ENCODE measurements at places on chromosomes 6 and 20.
A peak's percentile ranks its signal among the peaks of the same experiment; 100 is the strongest.

DNA sequence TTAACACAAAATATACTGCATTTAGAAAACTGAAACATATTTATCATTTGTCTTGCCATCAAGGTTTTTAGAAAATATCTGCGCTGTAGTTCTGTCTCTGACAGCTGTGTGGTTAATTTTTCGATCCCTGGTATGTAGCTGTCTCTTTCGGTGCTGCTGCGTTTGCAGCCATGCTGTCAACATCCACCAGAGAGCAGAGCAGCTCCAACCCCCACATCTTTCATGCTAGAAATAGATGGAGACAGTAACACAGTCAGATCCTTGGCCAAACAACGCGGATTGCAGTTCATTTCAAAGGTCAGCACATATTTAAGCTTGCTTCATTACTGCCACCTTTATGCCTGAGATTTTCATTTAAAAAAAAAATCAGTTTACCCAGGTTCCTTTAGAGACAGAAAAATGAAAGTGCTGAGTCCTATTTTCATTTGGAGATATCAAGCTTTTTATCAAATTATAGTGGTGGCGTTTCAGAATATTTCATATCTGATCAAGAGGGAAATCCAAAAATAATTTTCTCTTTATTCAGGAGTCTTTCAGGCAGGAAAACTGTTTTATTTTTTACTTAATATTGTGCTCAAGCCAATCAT, 157.7 kb upstream of the MMS22L start:
- no peak for DNase-seq

- no peak for DNase-seq
Measured at GRCh38 chr6:47413752-47414422, 63.7 kb upstream of the CD2AP start.

- DNase-seq, result no peak
Measured at GRCh38 chr6:106448000-106448426, 87.5 kb downstream of the CRYBG1 start.

DNA sequence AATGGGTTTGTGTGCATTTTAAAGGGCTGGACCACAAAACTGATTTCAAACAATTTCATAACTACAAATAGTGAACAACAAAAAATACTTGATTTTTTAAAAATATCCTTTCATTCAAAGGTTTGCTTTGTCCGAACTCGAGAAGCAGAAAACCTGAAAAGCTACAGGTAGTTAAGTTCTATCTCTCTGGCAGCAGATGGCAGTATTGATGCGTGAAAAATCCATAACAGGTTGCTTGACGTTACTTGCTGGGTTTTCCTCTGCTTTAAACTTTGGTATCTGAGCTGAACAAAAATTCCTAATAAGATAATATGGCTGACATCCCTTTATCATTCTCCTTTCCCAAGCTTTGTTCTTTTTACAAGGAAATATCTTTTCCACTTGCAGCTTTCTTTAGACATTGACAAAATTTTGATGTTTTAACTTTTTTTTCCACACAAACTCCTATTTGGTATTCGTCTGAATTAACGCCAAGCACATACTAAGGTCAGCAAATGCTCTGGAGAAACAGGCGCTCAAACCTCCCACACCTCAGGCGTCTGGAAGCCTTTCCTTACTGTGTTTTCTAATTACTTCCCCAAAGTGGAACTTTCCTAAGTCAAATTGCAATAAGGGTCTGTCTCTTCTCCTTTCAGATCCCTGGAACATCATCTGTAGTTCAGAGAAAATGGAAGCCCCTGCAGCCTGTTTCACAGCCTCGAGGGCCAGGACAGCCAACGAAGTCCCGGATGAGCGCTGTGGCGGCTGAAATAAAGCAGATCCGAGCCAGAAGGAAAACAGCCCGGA, 50.3 kb upstream of the GFRAL start:
- no peak for DNase-seq

DNA sequence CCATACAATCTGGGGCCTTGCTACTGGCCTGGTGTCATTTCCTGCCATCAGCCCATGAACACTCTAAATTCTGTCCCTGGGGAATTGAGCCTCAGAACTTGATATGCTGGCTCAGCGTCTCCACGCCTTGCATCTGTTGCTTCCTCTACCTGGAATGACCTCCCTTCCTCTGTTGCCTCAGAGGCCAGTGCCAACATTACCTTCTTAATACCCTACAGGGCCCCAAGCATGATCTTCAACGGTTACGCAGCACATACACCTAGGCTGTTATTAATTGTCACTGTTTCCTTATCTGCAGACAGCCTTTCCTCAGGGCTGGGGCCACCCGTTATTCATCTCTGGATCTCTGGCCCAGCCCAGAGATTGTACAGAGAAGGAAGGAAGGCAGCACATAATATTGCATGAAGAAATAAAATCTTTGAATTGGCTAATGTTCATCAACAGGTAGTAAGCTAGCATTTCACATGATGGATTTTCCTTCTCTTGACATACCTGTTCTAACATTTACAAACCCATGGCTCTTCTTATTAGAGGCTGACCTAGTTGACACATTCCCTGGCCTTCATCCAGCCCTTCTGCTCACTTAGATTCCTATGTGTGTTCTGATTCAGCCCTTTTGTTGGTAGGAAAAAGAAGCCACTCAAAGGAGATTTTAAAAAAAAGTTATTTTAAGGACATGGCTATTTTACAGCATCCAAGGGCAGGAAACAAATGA, 8.4 kb upstream of the RNF182 start:
- no peak for DNase-seq

DNA sequence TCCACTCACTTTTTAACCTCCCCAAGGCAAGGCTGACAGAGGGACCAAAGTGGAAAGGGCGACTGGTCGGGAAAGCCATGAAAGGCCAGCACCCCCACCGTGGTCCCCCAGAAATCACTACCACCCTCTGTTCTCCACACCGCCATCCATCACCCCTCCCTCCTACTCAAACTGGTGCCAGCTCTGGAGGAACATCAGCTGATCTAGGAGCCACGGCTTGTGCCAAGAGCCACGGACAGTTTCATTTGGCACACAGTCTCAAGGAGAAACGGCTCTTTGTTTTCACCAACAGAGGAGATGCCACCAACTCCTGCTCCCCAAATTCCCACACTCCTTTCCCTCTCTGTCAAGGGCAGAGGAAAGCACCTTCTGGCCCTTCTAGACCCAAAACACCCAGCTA, 26.0 kb downstream of the TBC1D7 start:
- DNase-seq, result no peak

GRCh38 chr6:41967312-41968287, 26.0 kb upstream of the CCND3 start:
- DNase-seq, result no peak

DNA sequence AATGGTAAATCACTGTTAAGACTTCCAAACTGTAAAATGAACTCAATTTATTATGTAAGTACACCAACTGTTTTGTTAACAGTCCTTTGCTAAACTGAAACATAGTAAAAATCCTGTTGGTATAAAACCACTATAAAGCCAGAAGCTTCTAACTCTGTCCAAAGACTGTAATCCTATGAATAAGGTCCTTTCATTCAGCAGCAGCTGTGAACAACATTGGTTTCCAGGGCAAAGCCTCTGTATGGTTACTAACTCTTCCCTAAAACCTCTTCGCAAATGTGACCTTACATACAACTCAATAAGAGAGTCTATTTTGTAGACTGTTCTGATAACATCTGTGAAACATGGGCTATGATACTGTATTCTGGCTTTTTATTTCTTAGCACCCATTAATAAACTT, 40.1 kb downstream of the NUP153 start:
- no peak for DNase-seq

GRCh38 chr6:32867554-32868256, 13.7 kb downstream of the PSMB9 start:
- no peak for DNase-seq

DNA sequence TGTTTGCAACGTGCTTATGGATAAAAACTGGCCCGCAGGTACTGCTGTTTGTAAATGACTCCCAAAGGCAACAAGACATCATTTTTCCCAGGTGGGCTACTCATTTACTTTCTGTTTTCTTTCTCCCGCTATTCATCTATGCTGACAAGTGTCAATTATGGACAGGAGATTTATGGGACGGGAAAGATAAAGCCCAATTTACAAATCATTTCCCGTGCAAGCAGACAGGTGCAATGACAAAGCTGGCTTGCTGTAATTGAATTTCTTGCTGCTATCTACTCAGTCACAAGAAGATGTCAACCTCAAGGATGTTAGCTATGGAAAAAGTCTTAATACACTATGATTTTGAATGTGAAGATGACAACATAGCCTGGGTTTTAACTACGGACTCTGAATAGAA, 125.5 kb downstream of the EPHA7 start:
- DNase-seq, result no peak

DNA sequence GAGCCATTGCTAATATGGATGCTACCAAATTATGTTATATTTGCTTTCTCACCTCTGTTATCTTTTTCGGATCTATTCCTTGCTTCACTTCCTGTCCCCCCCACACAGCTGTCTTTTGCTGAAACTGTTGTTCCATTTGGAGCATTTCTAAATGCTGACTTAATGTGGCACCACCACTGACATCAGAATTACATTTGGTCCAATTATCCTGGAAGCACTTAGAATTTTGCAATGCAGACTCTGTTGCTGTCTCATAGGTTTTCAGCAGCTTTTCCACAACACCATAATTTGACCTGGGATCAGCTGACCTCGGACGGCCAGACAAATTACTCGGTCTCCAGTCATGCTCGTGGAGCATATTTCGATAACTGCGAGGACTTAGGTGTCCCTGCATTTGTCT, 12.8 kb downstream of the KIAA0408 start:
- DNase-seq, result no peak

- DNase-seq, result no peak
Measured at GRCh38 chr6:62286470-62286843, 432 bp upstream of the KHDRBS2 start.

DNA sequence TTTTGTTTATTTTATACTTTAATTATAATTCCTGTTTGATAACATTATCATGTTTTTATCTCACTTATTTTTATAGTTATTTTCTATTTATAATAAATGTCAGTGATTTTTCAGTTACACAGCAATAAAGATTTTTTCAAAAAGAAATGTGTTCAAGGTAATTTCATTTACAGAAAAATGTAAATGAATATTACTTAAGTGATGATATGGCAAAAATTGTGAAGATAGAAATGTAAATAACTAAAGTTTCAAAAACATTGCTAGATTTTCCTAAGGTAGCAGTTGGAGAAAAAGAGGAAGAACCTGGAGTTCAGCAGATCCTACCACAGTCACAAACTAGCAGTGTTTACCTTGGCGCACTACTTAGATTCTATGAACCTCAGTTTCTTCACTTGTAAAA, 202.6 kb downstream of the RFPL4B start:
- no peak for DNase-seq

- no peak for DNase-seq
Measured at GRCh38 chr20:14148042-14148441, 152.7 kb downstream of the MACROD2 start.

GRCh38 chr20:4546786-4547185, 174.9 kb upstream of the PRND start:
- no peak for DNase-seq

DNA sequence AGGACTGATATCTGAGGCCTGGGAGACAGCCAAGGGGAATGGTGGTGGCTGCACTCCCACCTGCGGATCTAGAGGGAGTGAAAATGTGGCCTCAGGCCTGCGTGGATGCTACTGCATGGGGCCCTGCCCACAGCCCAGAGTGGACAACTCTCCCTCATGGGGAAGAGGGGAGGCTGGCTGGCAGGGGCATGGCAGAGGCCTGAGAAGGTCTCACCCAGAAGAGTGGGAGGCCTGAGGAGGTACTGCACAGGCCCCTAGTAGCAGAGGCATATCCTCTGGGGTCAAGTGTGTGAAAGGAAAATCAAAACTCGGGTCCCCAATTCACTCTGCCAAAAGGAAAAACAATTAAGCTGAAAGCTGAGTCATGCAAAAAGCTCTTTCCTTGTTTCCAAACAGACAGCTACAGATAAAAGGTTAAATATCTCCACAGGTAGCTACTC, 158.2 kb downstream of the AKAP7 start:
- DNase-seq, result no peak

DNA sequence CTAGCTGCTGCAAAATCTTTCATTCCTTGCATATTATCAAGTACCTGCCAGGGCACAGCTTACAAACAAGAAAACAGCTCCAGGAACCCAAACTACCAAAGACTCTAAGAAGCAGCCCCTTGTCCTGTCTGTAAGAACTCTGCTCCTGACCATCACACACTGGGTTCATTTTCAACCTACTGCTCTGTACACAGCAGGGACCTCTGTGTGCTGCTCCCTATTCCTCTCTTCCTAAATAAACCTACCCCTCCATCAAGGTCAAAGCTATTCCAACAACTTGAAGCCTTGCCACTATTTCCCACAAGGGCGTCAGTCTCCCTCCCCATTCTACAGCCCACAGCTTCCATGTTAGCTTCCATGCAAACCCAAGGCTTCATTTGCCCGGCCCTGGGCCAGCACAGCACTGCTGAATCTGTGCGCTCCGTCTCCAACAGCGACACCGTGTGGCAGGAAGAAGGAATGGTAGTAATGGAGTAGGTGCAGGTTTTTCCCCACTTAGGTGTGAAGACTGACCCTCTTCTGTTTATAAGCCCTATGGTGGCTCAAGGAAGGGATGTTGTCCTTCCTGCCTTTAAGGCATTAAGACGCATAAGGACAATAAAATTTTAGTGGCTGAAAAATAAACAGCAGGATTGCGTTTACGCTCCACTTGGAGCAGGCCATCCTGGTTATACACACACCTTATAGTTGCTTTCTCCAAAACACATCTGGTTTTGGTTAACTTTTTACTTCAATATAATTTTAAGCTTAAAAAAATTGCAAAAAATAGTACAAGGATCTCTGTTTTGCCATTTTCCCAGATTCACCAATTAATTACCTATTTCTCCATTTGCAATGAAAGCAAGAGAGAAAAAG, 115.2 kb upstream of the NXT1 start:
- peak; percentile 43 for DNase-seq

- DNase-seq, result no peak
Measured at GRCh38 chr6:134400941-134401340, 83.0 kb upstream of the SGK1 start.

DNA sequence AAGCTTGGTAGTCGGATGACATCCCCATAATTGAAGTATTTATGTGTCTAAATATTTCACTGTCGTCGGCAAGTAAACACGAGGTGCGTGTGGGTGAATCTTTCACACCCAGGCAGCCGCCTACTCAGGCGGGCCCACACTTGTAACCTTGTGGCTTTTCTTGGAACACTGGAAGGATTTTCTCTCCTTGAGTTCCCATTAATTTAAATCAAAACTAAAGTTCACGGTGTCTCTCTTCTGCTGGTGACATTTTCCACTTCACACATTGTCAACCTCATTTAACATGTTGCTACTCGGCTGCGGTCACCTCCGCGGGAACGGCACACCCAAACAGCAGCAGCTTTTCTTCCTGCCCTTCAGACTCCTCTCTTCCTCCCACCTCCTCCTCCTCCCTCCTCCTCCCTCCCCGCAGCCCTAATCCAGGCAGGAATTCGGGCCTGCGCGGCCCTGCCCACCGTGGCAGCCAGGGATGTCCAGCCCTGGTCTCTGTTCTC, 336.6 kb downstream of the QKI start:
- DNase-seq, result no peak

Measured in 8988T (cell line).